ENCODE measurements at places on chromosomes 5 and 9.

DNA sequence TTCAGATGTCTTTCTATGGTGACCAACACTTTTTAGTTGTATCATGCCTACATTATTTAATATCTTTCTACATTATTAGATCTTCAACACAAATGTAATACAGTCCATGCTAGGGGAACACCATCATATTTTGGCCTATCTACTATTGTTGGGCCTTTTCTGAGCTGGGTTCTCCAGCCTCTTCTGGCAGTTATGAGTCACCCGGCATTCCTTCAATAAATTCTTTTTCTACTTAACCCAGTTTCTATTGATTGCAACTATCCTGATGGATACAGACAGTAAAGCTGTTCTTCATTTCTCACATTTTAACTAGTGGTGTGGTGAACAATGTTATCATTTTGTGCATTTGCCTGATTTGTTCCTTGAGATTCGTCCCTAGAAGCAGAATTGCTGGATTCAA lies 529.3 kb downstream of the BNC2 start:
- no peak for DNase-seq

- DNase-seq, result no peak
These were observed 104.6 kb upstream of the ADRA1B start for GRCh38 chr5:159811712-159812111.

DNA sequence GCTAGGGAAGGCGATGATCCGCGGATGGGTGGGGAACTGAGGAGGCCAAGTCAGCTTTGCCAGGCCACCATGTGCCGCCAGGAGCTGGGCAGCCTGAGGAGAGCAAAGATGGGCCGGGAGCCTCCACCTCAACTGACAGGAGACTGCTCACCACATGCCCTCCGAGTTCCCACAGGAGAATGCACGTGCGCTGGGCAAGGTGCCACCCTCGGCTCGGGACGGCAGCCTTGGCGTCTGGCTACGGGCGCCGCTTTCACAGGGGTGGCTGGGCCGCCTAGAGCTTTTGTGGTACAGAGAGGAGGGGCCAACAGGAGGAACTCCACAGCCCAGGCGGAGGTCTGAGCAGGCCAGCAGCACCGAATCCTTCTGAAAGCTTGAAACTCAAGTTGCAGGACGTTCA lies 5.3 kb upstream of the TBC1D9B start:
- DNase-seq, result no peak

DNA sequence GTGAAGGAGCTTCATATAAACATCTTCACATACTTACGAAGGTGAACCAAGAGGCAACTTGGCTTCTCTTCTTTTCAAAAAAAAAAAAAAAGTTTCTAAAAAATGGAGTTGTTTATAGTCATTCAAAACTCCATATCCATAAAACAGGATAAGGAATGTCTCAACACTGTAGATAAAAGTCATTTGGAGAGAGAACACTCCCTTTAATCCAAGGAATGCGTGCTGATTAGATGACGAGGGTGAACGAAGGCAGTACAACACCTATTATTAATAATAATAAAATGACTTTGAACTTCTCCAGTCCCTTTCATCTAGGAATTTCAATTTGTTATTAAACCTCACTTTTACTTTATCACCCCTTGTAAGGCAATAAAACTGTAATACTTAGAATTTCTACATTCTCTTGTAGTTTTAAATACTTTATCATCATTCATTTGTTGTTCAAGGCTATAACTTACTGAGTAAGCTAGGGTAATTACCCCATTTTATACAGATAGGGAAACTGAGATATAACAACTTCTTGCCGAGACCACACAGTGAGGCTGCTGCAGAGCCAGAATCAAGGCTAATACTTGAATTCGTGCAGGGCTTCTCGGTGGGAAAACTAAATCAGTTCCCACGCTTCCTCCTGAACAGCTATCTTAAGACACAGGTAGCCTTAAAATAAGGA lies 377.1 kb downstream of the EFNA5 start:
- DNase-seq, result no peak

DNA sequence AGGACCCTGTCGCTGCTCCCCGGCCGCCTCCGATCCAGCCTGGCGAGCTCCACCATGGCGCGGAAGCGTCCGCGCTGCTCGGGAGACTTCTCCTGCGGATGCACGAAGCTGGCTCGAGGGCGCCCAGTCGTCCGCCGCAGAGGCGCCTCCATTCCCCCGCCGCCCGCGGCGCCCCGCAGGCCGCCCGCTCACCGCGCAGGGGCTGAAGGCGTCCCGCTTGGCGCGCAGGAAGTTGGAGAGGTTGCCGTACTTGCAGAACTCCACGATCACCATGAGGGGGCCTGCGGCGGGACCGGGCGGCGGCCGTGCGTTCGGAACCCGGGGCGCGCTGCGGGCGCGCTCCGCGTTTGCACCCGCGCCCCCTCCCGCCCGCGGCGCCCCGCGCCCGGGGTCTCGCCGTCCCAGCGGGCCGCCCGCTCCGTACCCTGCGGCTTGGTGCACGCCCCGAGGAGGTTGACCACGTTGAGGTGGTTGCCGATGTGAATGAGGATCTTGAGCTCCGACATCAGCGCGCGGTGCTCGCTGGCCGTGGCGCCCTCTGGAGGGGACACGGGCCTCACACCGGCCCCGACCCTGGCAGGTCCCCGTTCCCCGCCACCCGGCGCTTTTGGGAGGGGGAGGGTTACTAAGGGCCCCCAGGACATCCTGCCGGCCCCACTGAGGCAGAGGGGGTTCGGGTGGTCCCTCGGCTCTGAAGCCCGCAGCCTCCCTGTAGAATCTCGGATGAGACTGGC lies 27.7 kb upstream of the SCGB3A1 start:
- DNase-seq, result peak; percentile 76

- no peak for DNase-seq
These were observed 304.6 kb downstream of the PDE4D start for GRCh38 chr5:59588922-59589321.

- peak; percentile 19 for DNase-seq
These were observed 74.3 kb downstream of the MUSK start for GRCh38 chr9:110742741-110743371.

- DNase-seq, result no peak
These were observed 465.9 kb downstream of the DMAC1 start for GRCh38 chr9:7333719-7334118.
